A549 (cell line): ENCODE measurements at places on chromosomes 7 and 10.

DNA sequence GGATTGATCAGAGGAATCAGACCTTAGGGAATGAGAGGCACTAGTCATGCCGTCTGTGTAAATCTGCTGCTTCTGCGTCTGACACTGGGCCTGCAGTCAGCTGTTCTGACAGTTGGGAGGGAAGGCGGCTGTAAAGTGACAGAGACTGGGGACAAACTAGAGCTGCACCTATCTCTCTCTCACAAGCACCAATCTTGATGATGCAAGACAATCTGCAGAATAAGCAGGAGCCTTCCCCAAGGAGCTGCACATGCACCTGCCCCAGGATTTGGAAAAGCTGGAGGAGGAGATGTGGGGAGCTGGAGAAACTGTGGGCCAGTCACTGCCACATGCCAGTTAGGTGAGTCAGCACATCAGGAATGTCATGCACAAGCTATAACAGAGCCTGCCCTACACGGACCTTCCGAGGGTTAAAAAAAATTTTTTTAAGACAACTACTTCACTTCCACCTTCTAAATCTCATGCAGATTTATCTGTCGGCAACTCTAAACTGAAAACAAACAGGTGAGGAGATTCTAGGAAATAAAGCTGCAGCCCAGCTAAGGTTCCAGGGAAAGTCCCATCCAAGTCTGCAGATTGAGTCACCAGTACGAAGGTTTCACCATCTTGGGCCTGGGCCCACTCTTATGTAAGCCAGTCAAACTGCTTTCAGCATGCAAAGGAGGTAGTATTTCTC lies 39.2 kb downstream of the ENO4 start:
- peak; percentile 61 for DNase-seq

DNA sequence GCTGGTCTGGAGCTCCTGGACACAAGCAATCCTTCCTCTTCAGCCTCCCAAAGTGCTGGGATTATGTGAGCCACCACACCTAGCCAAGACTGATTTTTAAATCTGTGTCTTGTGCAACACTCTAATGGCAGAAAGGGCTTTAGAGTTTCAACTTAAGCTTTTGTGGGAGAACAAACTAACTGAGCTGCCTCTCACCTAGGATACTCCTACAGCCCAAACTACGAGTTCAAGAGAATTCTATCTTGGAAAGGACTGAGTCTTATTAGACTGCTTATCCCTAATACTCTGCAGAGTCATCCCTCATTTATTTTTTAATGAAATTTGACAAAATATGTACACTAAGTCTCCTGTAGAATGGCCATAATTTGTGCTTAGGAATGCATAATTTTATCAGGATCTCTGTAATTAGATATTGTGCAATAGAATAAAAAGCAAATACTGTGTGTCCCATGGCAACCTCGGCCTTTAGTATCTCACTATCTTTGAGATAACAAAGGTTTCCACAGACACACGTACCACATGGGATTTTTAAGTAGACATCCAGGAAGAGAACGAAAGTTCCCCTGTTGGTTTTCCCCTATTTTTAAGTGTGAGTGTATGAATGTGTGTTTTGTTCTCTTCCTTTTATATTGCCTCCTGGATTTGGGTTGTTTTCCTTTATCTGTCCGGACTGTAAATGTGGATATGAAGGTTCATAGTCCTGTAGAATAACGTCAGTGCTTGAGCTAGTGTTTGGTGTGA lies 199.4 kb upstream of the TCF7L2 start:
- no peak for DNase-seq

DNA sequence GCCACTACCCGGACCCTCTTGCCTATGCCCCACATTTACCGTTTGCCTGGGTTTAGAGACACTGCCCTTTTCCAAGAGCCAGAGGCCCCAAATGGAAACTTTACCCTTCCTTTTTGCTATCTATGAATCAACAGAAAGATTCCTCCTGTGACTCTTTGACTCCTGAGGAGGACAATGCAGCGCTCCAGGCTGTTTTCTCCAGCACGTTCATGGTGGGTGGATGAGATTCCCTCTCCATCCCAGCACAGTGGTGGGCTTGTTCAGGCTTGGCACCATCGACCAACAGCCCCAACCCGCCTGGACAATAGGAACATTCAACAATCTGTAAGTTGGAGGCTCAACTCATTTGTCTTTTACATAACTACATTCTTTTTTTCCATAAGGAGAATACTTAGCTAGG lies 55.9 kb downstream of the DLD start:
- DNase-seq: no peak

DNA sequence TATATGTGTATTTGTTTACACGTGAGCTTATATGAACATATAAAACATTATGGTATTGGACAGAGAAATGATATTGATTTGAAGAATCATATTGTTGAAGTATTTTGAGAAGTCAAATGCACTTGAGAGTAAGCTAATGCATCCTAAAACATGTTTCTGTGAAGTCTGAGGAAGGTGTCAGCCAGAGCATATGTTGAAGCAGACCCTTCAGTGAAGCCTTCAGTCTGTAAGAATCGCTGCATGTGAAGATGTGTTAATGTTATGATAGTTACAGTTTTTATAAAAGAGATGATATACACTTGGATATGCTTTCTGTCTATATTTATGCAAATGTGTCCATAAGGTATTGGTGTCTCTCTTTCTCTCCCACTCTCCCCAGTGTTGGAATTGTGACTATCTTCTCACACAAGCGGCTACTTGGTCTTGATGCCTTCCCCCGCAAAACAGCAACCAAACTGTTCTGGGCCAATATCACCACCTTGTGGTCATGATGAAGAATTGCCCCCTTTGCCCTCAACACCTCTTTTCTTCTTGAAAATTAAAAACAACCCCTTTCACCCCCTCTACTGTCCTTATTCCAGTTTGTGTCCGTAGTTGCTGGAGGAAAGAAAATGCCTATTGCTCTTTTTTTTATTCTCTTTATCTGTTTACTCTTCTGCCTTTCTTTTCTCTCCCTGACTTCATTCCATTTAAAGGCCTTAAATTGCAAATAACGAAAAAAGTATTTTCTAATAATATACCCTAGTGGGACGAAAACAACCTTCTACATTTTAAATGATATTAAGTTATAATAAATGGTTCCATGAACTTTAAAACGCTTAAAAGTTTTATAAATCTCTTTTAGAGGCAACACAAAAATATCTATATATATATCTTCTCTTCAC lies 64.9 kb downstream of the IKZF1 start:
- DNase-seq: no peak

DNA sequence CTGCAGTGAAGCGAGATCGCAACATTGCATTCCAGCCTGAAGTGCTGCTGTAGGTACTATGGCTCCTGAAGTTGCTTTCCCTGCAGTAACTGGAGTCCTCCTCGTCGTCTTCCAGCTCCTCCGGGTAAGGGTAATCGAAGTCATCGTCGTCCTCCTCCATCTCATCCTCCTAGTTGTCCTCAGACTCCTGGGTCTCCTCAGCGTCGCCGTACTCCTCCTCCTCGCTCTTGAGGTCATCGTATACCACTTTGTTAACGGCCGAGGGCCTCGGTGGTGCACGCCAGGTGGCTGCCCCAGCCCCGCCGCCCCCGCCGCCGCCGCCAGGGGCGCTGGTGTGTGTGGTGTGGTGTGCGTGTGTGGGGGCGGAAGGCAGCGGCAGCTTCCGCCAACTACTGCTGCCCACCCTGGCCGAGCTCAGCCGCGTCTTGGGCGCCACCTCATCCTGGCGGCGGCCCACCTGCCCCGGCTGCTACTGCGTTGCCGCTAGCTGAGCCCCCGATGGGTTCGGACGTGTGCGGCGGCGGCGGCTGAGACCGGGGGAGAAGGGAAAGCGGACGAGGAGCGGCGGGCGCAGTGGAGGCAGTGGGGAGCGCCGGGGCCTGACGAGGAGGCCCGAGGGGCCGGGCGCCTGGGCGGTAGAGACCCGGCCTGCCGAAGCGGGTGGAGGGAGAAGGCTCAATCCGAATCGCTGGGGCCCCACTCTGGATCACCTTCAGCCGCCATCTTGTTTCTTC lies 11.8 kb upstream of the ACBD5 start:
- DNase-seq: peak; percentile 36

DNA sequence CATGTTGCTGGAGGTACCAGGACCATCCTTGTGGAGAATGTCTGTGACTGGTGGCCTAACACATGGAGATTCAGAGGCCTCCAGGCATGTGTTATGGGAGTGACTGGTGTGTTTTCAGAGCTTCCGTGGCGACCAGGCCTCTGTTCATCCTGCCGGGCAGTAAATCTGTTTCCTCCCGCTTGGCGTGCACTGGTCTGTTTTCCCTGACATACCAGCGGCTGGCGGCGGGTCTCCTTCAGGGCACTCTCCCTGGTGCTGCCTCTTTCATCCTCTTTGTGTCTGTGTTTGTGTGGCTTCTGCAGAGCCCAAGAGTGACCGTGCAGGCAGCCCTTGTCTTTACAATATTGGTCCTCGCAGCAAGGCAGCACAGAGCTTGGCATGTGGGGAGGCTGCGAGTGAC lies 385.1 kb upstream of the MKI67 start:
- no peak for DNase-seq

DNA sequence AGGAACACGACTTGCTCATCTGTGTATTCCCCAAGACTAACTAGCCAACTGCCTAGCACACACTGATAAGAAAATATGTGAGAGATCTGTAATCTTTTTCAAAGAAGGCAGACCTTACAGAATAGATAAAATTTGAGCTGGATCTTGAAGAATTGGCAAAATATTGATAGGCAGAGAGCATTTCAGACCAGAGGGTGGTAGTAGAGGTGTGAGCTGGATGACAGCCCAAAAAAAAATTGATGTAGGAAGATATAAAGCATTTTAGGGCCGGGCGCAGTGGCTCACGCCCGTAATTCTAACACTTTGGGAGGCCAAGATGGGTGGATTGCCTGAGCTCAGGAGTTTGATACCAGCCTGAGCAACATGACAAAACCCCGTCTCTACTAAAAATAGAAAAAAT lies 1.2 kb upstream of the ZNF746 start:
- DNase-seq: no peak

DNA sequence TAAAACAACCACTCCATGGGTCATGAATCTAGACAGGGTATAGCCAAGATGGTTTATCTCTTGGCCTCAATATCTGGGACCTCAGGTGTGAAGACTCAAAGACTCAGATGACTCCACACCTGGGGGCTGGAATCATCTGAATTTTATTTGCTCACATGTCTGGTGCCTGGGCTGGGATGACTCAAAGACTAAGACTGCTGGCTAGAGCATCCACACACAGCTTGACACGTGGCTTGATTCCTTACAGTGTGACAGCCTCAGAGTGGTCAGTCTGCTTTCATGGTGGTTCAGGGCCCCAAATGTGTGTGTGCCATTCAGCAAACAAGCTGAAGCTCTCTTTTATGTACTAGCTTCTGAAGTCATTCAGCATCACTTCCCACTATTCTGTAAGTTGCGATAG lies 333.7 kb downstream of the RNLS start:
- no peak for DNase-seq

GRCh38 chr7:12386313-12386740 lies 17.3 kb downstream of the VWDE start:
- no peak for DNase-seq

DNA sequence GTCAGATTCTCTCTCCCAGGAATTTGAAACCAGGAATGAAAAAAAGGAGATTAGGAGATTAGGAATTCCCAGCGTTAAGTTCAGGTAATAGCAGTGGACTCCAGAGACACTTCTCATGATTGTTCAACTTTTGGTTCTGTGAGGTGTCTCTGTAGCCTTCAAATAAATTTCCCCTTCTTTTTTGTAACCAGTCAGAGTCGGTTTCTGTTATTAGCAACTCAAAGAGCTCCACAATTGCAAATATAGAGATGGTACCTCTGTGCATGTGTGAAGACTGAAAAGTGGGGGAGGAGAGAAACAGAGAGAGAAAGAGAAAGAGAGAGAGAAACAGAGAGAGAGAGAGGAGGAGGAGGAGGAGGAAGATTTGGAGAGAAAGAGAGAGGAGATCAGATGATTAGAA lies 112.8 kb upstream of the STEAP1B start:
- no peak for DNase-seq

DNA sequence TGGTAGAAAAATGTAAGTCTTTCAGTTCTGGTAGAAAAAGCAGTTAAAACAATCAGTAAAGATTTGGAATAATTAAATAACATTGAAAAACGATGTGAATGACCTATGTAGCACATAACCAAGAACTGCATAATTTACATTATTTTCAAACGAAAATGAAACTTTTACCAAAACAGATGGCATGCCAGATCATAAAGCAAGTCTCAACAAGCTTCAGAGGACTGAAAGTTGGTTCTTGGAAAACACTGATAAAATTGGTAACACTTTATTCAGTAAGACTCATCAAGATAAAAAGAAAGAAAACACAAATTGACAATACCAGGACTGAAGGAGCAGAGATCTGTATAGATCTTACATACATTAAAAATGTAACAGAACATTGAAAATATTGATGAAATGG lies 92.8 kb downstream of the VIPR2 start:
- no peak for DNase-seq

DNA sequence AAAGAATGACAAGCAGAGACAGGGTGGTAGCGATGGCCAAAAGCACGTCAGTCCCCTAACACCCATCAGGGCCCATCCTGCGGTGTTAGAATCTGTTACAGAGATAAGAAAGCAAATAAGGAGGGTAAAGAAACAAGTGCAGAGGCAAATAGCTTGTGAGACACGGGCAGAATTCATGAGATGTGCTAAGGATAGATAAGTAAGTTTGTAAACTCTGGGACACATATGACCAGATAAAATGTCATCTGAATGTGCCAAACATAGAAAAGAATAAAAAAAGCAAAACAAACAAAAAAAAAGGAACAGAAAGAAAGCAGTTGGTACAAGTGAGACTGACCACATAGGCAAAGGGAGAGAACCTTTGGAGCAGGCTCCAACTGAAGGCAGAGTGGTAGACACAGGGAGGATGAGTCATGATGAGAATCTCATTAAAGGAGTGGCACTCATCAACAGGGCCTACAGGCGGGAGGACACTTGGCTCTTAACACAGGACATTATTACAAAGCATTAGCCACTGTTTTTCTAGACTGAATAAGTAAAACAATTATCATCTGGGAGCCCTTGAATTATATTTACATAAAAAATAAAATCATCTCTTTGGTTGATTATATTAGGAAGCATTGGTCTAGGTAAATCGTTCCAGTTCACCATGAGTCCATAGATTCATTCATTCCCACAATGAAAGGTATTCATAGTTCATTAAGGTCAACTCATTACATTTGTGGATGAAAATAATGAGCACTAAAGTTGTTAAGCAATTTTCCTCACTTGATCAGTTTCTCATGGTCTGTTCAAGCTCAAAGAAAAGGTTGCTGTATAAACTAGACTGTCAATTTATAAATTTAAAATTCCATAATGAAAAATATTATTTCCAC lies 21.5 kb upstream of the EPHB6 start:
- DNase-seq: no peak

- no peak for DNase-seq
These were observed 51.9 kb downstream of the GNAT3 start for GRCh38 chr7:80459776-80460510.

DNA sequence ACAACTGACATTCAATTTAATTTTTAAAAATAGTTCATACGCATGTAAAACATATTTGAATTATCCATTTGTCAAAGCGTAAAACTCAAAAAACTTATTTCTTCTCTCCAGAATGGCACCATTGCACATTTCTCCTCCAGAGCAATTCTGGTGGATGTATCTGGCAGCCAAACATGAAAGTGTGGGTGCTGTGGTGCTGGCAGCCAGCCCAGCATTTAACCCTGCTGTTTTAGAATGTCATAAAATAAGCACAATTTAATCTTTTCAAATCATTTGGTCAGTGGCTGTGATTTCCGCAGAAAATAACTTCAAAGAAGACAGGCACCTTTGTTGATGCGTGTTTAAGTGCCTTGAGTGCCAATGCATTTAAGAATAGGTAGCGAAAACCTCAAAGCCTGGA lies 302.7 kb upstream of the MEOX2 start:
- DNase-seq: no peak

- no peak for DNase-seq
These were observed 228.2 kb downstream of the PTEN start for GRCh38 chr10:88091490-88092061.
